Activated naive CD8-positive, alpha-beta T cell treated with anti-CD3 and anti-CD28 coated beads, Interleukin-2, amount 10 ng/mL, durations not matched to agents 7 days and 5 days (primary cell): ENCODE measurements at places on chromosomes 1 and 21. TPM values are rescaled to one million over a fixed set of nuclear protein-coding genes. Genes with fewer than 3 reads are reported as not detected.
A peak's percentile ranks its signal among the peaks of the same experiment; 100 is the strongest.

The KANK4 gene
- not detected for total RNA-seq

DNA sequence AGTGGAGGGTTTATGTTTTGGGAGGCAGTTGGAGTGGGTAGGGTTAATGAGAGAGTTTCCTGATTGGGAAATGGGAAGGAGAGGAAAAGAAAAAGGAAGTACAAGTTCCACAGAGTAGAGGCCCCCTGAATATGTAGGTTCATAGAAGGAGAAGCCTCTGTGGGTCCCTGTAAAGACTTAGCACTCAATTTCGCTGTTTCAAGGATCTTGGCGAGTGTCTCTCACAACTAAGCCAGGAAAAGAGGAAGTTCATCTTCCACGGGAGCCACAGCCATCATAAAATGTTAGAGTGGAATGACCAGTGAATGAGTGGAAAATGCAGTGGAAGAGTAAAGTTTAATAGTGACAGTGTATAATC, 17.4 kb upstream of the DPYD start:
- no peaks in the 10 kb centered on the region for H3K27me3 ChIP-seq
- H3K4me1 ChIP-seq: peaks cover 34% of the 10 kb centered on the region
- no peak overlapping the region for H3K4me3 ChIP-seq
- no peak for DNase-seq
- H3K36me3 ChIP-seq: peaks cover 11% of the 10 kb centered on the region
- no peak overlapping the region for H3K27ac ChIP-seq

- no peak overlapping the region for H3K27ac ChIP-seq
- no peaks in the 10 kb centered on the region for H3K36me3 ChIP-seq
- H3K27me3 ChIP-seq: peaks cover 34% of the 10 kb centered on the region
- no peak overlapping the region for H3K4me3 ChIP-seq
- DNase-seq: no peak
These were observed 127.2 kb downstream of the LACTBL1 start for GRCh38 chr1:22845398-22845935.

DNA sequence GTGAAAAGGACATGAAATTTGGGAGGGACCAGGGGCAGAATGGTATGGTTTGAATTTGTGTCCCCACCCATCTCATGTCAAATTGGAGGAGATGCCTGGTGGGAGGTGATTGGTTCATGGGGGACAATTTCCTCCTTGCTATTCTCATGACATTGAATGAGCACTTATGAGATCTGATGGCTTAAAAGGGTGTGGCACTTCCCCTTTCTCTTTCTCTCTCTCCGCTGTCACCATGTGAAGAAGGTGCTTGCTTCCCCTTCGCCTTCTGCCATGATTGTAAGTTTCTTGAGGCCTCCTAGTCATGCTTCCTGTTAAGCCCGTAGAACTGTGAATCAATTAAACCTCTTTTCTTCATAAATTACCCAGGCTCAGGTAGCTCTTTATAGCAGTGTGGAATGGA, 7.6 kb upstream of the GBP4 start:
- H3K36me3 ChIP-seq: peaks cover 51% of the 10 kb centered on the region
- peaks cover 6% of the 10 kb centered on the region for H3K4me1 ChIP-seq
- no peak overlapping the region for H3K4me3 ChIP-seq
- H3K27ac ChIP-seq: no peak overlapping the region
- no peaks in the 10 kb centered on the region for H3K27me3 ChIP-seq

DNA sequence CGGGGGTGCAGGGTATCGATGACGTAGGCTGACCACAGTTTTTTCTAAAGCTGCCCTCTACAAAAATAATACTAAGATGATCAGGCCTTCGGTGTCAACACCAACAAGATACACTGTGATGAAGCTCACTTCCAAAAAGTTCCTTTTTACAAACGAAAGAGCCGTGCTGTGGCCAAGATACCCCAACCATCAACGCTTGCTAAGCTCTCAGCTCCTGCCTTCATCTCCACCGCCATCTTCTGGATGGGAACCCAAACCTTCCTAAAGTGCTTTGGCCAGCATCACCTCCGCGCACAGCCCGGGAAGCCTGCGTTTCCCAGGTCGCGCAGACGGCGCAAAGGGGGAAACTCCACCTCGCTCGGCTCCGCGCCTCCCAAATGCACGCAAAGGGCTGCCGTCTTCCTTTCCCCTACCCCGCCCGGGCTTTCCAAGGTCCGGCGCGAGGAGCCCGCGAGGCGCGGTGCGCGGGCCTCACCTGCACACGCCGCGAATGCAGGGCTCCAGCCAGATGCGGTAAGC, 541 bp downstream of the USP48 start:
- H3K27me3 ChIP-seq: peaks cover 3% of the 10 kb centered on the region
- H3K27ac ChIP-seq: peak overlapping the region; percentile 100
- DNase-seq: no peak
- peaks cover 23% of the 10 kb centered on the region for H3K4me1 ChIP-seq

GRCh38 chr1:101002551-101002950, 23.0 kb downstream of the DPH5 start:
- peaks cover 34% of the 10 kb centered on the region for H3K4me1 ChIP-seq
- H3K4me3 ChIP-seq: no peak overlapping the region
- no peak for DNase-seq
- H3K36me3 ChIP-seq: peaks cover 35% of the 10 kb centered on the region
- H3K27ac ChIP-seq: no peak overlapping the region

- H3K4me3 ChIP-seq: peak overlapping the region; percentile 48
- no peak overlapping the region for H3K27ac ChIP-seq
- H3K27me3 ChIP-seq: peaks cover 34% of the 10 kb centered on the region
- no peaks in the 10 kb centered on the region for H3K36me3 ChIP-seq
- DNase-seq: no peak
- H3K4me1 ChIP-seq: peaks cover 24% of the 10 kb centered on the region
These were observed 76.2 kb downstream of the NFIA start for GRCh38 chr1:61158591-61158990.
